ENCODE measurements at places on chromosomes 5 and 9.

- no peak for DNase-seq
Measured at GRCh38 chr9:35116539-35116897, 856 bp upstream of the ATOSB start.

DNA sequence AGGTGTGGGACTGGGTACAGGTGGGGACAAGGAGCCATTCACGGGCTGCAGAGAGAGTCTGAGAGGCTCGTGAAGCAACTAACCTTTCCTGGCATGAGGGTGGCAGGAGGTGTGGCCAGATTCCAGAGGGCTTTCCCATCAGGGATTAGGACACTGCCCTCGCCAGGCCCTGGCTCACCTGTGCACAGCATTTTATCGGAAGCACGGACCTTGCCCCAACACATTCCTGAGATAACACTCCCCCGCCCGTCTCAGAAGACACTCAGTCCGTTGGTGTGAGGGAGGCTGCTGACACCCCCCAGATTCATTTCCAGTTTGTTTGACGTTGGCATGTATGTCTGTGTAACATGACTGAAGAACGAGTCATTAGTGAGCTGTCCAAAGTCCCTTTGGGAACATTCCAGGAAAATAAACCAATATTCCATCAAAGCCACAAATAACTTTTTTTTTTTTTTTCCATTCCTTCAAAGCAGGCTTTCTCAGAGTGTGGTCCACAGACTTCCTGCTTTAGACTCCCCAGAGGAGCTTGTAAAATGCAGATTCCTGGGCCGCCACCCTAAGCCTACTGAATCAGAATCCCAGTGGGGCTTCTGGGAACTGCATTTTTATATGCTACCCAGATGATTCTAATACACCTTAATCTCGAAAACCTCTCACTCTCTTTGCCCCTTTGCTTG is 23.4 kb downstream of the WWC1 start:
- peak; percentile 96 for DNase-seq

DNA sequence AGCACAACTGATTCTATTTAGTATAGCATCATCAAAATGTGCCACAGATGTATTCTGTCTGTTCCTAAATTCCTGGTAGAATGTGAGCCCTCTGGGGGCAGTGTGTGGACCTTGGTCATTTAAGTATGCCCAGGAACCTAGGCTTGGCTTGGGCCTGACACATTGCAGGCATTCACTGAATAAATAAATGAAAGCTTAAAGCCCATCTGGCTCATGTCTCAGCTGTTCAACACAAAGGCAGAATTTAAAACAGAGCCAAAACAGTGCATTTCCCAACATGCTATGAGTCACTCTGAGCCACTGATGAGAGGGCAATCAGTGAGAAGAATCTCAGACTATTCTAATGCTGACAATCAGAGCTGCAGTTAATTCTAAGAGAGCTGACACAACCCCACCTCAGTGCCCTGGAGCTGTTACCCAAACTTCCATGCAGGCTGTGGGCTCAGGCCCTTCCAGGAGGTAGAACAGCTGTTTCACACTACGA is 8.1 kb downstream of the FAM193B start:
- peak; percentile 99 for DNase-seq

GRCh38 chr9:76877961-76878360 is 28.0 kb downstream of the PRUNE2 start:
- no peak for DNase-seq

- peak; percentile 73 for DNase-seq
Measured at GRCh38 chr9:133609311-133610098, at the start of gene FAM163B. TSS of gene FAM163B (minus strand) at chr9:133609389. CDS start at chr9:133580223, 29,166 bp downstream.

DNA sequence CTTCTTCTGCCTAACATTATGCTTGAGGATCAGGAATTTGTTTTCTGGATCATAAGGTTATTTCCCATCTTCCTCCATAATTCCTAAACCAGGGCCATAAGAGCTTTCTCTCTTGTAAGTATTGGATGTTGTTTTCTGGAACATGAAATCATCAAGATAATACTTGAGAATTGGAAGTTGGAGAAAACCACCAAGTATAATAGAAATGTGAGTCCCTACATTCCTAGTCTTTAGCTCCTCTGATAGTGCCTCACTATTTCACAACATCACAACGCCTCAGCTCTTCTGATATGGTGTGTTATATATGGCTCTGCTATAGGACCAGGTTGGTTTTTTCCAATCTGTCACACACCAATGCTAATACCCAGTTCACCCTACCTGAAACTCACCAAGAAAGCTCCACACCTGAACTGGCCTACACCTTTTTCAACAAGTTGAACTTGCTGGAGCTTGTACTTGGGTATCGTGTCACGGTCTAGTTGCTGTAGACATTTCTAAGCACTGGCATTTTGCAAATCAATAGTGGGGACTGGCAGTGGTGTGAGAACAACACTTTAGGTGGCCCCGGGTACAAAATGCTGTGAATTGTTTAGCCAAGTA is 141.1 kb downstream of the ACTBL2 start:
- no peak for DNase-seq

DNA sequence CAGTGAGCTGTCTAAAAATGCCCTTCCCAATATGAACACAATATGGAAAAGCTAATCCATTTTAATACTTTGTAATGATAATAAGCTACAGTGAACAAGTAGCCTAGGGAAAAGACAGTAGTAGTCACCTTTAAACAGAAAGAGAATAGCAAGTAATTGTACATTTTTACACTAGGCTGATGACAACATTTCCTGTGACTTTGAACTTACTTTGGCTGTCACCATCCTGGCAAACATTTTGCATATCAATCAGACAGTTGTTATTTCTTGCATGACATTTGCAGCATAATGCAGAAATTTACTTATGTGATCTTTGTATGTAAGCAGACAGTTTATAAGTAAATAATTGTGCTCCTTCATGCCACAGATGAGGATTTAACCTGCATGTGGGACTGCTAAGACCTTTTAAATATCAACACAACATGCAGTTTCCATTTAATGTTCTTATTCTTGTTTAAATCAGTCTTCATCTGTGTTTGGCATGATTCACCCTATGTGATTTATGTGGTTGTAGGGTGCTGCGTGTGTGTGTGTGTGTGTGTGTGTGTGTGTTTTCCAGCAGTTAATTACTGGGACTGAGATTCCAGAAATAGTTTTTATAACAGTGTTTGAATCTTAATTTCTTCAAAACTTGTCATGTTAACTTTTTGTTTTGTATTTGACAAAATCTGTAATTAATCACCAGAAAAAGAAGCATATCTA is 997.1 kb upstream of the ARRDC3 start:
- no peak for DNase-seq

GRCh38 chr9:38253200-38253599 is 139.3 kb upstream of the ALDH1B1 start:
- DNase-seq = no peak

DNA sequence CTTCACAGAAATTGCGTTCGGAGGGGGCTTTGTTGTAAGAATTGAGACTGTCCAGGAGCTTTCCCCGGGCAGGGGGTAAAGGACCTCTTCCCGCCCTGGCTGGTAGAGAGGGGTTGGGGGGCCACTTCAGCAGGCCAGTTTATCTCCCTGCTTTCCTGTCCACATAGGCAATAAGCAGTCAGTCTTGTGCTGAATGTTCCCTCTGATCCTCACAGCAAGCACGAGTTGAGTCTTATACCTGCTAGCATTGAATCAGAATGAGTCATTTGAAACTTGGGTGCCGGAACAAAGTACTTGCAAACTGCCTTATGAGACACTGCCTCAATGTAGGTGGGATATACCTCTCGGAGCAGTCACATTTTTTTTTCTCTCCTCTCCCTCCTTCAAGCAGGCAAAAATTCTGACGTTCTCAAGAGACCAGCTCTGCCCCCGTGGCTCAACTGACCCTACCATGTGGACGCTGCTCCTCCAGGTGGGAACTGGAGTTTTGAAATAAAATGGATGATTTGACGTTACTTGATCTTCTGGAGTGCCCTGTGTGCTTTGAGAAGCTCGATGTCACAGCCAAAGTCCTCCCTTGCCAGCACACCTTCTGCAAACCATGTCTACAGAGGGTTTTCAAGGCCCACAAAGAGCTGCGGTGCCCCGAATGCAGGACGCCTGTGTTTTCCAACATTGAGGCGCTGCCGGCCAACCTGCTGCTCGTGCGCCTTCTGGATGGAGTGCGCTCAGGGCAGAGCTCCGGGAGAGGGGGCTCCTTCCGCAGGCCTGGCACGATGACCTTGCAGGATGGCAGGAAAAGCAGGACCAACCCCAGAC is 1.3 kb downstream of the SH3RF2 start:
- peak; percentile 97 for DNase-seq

GRCh38 chr5:68169903-68170302 is 45.7 kb upstream of the PIK3R1 start:
- DNase-seq = no peak

DNA sequence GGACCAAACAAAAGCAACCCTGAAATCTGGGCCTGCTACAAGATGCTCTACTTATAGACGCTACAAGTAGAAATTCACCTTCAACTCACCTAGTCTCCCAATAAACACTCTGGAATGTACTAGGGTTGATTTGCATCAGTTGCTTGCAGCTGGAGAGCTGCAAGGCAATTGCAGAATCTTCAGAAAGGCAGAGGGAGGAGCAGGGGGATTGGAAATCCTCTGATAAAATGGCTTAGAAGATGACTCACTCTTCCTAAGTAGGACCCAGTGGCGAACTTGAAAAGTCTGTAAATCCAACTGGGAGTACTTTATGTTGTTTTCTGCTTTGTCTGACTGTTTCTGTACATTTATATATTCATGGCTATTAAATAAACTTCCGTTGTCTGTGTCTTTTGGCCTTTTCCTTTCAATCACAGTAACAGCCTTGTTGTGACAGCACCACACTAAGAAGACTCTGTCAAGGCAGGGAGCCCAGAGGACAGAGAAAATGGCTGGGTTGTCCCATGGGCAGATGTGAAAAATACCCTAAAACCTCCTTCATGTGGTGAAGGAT is 14.7 kb upstream of the MLLT3 start:
- no peak for DNase-seq

GRCh38 chr5:180468732-180469585 is 25.2 kb upstream of the CNOT6 start:
- no peak for DNase-seq
